NCI-H526 (cell line): ENCODE measurements at places on chromosomes 5 and 9.

- DNase-seq: no peak
These were observed 499.7 kb downstream of the MAT2B start for GRCh38 chr5:164005071-164005470.

DNA sequence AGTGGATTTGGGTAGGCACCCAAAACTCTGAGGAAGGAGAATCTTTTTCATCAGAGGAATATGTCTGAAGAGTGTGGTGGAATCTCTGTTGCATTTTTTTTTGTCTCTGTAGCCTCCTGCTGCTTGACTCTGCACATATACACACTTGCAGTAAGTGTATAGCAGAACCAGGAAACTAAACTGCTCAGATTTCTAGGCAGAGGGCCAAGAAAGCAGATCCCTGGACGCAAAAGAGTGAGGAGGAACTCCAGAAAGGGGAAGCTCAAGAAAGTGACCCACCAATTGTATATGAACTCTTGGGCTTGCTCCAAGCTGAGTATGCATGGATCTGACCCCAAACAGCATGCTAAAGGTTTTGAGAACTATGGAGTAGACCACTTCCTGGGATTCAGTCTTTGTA lies 181.8 kb downstream of the GADD45G start:
- no peak for DNase-seq

GRCh38 chr9:121557581-121558447 lies 58.2 kb upstream of the GGTA1 start:
- DNase-seq: no peak

DNA sequence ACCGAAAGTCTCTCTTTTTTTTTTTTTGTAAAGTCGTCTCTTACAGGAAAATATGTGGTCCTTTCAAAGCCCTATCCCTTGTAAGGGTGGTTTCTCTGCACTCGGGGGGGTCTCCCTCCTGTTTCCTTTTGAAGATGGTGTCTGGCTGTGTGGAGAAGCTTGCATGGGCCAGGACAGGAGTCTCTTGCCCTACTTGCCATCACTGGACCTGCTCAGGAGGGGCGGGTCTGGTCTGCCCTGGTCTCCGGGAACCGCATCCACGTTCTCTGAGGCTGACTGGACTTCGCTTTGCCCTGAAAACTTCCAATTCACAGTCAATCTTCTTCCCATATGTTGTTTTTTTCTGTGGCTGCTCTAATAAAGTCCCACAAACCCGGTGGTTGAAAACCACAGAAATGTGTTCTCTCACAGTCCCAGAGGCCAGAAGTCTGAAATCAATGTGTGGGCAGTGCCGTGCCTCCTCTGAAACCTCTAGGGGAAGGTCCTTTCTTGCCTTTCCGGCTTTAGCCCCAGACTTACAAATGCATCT lies 92.9 kb upstream of the IER5L start:
- no peak for DNase-seq

GRCh38 chr5:173963867-173964441 lies 25.0 kb upstream of the C5orf47 start:
- no peak for DNase-seq
